Sigmoid colon (tissue), 7 donors: ENCODE measurements at places on chromosomes 12 and 14. TPM values are rescaled to one million over a fixed set of nuclear protein-coding genes. Genes with fewer than 3 reads are reported as not detected.

ENDOU gene
- not detected for polyA plus RNA-seq

GRCh38 chr12:53733807-53734200, 6.6 kb upstream of the CALCOCO1 start:
- DNase-seq, result no peak
- H3K4me1 ChIP-seq, result peaks cover 6% of the 10 kb centered on the region
- H3K4me3 ChIP-seq, result no peak overlapping the region
- H3K27me3 ChIP-seq, result peaks cover 33% of the 10 kb centered on the region
- no peak overlapping the region for H3K27ac ChIP-seq

GRCh38 chr12:68190301-68190700, 30.8 kb upstream of the IFNG start:
- H3K27ac ChIP-seq, result no peak overlapping the region
- H3K27me3 ChIP-seq, result no peaks in the 10 kb centered on the region
- no peak overlapping the region for H3K4me3 ChIP-seq
- DNase-seq, result no peak
- H3K36me3 ChIP-seq, result no peaks in the 10 kb centered on the region
- H3K4me1 ChIP-seq, result no peaks in the 10 kb centered on the region

DNA sequence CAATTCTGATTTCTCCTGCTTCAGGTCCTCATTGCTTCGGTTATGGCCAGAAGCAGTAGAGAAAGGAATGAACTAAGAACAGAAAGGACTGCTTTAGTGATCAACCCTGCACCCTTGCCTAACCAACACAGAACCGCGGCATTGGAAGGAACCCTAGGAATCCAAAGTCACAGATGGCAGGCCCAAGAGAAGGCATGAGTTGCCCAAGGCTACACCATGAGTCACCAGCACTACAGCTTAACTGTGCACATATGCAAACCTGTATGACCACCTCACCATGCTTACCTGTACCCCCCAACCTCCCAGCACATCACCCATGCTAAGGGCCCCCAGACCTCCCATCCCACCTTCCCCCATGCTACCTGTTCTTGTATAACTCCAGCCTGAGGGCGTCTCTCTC, 25.9 kb upstream of the BLTP3B start:
- no peaks in the 10 kb centered on the region for H3K36me3 ChIP-seq
- no peaks in the 10 kb centered on the region for H3K27me3 ChIP-seq
- DNase-seq, result no peak
- peaks cover 23% of the 10 kb centered on the region for H3K4me1 ChIP-seq
